Esophagus squamous epithelium (tissue), 5 donors: ENCODE measurements at places on chromosomes 16 and 17.

- DNase-seq: no peak
These were observed 108.6 kb downstream of the CMIP start for GRCh38 chr16:81553080-81553813.

DNA sequence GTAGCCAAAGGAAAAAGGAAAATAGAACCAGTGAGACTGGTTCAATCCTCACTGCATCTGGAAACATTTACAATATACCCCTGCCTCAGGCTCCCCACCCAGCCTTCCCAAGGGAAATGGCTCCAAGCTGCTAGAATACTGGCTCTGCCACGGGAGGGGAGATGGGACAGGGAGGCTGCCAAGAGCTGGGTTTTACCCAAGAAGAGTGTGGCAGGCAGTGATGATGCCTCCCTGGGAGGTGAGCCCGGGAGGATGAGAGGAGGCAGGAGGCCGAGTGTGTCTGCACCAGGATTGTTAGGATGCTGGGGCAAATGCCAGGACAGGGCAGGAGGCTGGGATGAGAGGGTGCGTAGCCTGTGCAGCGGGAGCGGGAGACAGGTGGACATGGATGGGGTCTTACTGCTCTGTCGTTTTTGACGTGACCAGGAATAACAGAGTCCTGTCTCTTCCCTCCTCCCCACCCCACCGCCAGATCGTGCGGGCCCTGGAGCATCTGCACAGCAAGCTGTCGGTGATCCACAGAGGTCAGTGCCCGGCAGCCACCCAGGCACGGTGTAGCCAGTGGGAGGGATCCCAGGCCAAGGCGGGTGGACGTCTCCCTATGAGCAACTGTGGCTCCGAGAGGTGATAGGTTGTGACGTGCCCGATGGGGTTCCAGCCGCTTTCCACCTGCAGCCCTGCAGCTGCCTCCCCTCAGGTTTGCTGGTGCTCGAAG lies 18.4 kb downstream of the MAP2K3 start:
- no peak for DNase-seq

DNA sequence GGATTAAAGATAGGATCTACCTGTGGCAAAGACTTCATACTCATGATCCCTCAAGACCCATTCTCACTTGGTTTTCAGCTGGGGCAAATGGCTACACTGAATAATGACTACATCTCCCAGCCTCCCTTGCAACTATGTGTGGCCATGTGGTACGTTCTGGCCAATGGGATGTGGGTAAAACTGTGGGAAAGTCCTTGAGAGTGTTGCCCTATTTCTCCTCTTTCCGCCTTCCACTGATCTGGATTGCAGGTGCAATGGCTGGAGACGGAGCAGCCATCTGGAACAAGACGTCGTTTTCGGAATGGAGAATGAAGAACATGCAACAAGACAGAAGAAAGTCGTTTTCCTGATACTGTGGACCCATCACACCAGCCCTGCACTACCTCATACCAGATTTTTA lies 48.5 kb downstream of the HAPSTR1 start:
- DNase-seq: no peak

GRCh38 chr17:49002766-49003165 lies 5.6 kb downstream of the IGF2BP1 start:
- no peak for DNase-seq

DNA sequence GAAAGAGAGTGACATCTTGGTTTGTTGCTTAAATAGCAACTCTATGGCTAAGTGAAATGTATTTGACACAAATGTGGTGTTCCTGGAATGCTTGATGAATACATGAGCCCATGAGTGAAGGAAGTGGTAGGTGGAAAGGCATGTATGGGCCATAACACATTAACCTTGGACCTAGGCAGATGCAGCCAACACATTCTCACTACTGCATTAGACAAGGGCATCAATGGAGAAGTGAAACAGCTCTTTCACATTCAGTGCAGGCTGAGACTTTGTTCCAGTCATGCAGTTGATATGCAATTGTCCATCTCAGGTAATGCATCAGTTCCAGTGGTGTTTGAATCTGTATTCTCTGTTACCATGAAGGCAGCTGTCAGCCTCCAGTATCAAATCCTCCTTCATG lies 133.6 kb downstream of the HS3ST3B1 start:
- DNase-seq: no peak

DNA sequence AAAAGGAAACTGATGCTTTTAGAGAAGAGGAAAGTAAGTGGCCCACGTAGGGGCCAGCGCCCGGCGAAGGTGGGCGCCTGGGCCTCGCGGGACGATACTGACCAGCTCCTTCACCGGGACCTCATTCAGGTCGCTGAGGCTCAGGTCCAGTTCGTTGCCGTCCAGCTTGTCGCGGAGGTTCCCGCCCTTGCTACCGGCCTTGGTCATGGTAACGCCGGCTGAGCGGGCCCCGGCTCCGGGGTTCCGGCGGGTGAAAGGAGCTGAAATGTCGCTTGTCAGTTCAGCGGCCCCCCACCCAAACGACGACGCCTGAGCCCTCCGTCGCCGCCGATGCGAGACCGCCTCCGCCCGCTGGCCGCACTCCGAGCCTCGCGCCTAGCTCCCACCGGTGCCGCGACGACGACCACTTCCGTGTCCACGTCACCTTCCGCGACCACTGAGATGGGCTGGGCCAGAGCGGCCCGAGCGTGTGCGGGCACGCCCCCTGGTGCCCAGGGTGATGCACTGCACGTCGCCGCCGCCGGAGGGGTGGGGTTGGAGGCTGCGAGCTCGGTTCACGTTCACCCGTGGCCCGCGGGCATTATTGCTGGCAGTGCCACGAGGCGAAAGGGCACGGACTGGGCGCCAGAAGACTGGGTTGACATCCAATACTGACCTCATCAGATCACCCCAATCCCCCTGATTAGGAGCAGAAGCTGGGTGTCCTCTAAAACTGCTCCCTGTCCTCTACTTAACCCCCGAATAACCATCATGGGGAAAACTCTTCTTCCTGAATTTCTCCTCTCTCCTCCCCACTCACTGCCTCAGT lies at the start of gene LRRC59:
Gene LRRC59, minus strand, starts transcription at position 413 of the 808 bp plus-strand sequence. Its CDS starts 206 bp downstream, at position 207.
- peak; percentile 66 for DNase-seq

- no peak for DNase-seq
These were observed 32.6 kb downstream of the NUBP1 start for GRCh38 chr16:10776280-10776679.
